Suprapubic skin (tissue), 4 donors: ENCODE measurements at places on chromosomes 1 and 21. TPM values are rescaled to one million over a fixed set of nuclear protein-coding genes. Genes with fewer than 3 reads are reported as not detected.

GRCh38 chr1:116257836-116258235, 115.2 kb upstream of the ATP1A1 start:
- DNase-seq, result no peak

DNA sequence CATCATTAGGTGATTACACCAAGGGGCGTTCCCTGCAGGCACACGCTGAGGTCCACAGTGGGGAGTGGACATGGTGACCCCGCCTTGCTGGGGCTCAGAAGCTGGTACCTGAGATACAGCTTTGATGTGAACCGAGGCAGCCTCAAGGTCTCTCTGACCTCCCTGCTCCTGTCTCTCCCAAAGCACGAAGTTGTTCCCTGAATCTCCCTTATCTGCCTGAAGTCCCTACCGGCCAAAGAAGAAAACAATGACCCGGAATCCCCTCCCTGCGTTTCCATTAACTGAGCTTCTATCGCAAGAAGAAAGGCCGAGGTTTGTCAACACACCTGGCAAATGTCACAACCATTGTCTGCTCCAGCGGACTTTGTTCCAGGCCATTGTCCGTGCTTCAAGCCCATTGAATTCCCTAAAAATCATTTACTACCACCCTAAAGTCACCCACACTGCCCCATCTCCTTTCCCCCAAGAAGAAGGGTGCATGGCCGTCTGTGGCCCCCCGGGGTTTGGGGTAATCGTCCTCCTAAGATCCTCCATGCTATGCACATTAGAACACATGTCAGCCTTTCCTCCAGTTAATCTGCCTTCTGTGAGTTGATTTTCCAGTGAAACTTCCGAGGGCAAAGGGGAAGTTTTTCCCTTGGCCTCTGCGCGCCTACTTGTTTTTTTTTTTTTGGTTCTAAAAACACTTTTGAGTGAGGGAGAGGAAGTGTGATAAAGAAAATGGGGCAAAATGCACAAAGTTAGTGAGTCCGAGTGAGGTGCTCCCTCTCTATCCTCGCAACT, 48.1 kb upstream of the COL18A1 start:
- DNase-seq, result no peak

Gene USH2A
- 0.18 TPM for total RNA-seq

- no peak for DNase-seq
Observed at GRCh38 chr1:201754353-201754752, 74.6 kb upstream of the IPO9 start.

DNA sequence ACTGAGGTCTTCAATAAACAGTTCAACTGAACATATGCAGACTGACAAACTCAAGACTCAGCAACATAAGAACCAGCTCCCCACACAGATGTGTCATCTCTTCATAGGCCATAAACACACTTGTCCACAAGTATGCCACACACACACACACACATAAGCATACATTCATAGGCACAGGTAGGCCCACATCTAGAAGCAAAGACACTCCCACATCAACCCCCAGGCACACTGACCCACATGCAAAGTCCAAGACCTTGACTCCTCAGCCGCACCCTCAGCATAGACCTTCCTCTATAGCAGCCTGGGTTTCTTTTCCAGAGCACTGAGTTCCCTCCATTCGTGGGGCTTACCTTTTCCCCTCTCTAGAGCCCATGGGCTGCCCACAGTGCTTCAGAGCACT, 1.4 kb downstream of the LAD1 start:
- no peak for DNase-seq

DNA sequence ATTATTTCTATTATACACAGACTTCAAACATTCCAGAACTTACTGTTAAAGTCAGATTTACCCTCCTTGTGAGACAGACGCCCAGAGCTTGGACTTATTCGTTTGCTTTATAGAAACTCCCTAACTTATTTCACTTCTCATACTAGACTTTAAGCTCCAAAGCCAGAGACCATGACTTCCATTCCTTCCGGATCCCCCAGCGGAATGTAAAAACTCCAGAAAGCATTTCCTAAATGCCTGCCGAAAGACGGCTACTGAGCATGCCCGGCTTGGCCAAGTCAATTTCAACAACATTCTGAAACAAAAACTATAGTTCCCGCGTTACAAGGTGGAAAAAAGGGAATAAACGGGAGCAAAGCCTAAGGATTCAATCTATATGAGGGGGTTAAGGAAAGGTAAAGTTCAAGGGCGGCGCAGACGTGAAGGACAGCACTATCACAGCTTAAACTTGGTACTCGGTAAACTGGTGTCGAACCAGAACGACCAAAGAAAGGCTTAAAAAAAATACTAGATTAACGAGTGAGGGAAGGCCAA, 1.1 kb downstream of the USP48 start:
- DNase-seq, result no peak

DNA sequence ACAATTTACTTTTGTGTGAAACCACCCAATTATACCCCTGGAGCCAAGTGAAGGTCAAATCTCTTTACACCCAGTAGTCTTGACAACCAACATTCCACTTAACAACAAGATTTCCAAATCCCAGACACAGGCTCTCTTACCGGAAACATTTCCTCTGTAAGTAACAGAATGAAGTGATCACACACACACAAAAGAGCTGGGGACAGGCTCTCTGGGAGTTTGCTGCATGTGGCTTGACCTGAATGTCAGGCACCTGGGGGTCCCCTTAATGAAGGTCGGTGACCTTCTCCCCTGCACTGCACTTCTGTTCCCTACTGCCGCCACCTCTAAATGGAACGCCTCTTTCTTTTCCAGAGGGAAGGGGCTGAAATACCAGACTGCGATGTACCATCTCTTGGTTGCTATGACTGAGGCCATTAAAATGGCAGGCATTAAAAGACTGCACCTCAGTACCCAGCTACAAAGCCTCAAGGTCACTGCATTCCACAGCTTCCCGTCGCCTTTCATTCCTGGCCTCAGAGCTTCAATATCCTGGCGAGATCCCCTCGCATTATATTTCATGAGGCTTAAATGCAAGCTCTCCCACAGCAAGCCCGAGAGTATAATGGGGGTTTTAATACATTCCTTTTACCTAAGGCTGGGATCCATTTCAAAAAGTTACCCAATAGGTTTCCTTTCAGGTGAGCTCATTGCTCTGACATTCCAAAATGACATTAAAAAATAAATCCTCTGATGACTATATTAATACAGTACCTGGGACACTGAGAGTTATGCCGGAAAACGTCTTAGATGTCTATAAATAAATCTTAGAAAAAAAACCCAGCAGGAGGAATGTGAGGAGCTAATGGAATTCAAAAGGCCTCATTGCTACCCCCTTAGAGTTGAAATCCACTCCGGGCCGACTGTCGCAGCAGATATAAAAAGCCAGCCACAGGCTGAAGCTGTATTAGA, 90.9 kb upstream of the DIRAS3 start:
- DNase-seq, result no peak

Gene RHD
- total RNA-seq, result not detected

Gene SLAMF9
- not detected for total RNA-seq

Gene TFF3
- total RNA-seq, result 5.5 TPM

DNA sequence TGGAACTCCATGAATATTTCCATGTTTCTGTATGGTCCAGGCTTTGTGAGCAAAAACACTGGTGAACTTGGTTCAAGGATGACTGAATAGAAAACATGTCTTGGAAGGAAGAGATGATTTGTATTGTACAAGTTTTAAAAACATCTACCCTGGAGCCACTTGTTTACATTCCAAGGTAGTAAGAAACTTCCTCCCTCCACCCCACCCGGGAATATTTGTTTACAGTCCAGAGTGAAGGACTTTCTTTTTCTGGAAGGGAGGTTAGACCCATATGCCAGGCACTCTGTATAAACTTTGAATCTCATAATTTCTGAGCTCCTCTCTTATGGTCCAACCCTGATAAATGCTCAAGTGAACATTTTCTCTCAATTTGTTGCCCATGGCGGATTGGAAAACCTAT, 323.3 kb upstream of the LYPLAL1 start:
- DNase-seq, result no peak
